ENCODE measurements at places on chromosomes 7 and 10.

GRCh38 chr10:103660364-103661197 is 167.1 kb downstream of the NEURL1 start:
- DNase-seq, result peak; percentile 51

- no peak for DNase-seq
Measured at GRCh38 chr7:38195804-38196595, 18.0 kb downstream of the STARD3NL start.

DNA sequence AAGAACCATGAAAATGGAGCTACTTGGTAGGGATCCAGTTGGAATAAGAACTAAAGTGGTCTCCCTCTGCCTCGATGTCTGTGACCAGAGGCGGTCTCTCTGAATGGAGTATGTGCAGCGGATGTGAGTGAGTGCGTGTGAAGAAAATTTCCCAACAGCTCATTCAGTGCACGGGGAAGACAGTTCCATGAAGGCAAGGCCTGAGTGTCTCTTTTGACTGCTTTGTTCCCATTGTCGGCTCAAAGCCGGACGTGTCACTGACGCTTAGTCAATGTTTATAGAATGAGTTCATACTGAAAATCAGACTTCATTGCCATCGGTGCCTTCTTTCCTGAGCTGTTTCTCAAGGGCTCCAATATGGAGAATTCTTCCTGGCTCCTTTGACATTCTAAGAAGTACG is 55.3 kb upstream of the GRB10 start:
- DNase-seq, result peak; percentile 66

DNA sequence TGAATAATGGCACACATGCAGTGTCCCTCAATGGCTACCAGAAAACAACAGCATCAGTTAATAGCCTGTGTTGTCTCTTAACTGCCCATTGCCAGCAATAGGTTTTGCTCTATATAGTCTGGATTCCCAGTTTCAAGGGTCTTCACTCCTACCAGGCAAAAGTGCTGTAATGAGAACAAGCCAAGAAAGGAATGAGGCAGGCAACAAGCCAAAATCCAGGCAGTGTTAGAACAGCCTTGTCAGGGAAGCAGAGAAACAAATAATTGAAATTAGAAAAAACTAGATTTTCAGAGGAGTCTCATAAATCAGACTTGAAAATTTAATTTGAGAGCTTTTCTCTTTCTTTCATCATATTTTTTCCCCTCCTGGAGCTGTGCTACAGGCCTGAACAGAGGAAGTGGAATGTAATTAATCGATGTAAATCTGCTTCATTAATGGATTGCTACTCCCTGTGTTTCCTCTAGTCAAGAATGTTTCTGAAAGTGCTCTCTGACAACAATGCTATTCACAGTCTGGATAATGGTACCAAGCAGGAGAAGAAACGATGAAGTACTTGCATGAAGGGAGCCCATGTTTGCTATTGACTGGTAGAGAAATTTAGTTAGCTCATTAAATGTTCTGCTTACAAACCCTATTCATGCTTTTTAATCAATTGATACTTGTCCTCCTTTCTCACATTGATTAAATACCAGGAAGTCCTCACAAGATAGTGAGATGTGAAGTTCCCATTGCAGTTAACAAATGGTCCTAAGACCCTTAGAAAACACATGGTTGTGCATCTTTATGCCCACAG is 202.0 kb upstream of the LRRTM3 start:
- DNase-seq, result no peak

GRCh38 chr10:74973741-74974392 is 137.6 kb upstream of the SAMD8 start:
- DNase-seq, result no peak

GRCh38 chr10:91104193-91105041 is 116.0 kb upstream of the PCGF5 start:
- DNase-seq, result no peak

GRCh38 chr10:104040862-104041789 is 44.6 kb downstream of the COL17A1 start:
- DNase-seq, result no peak

- no peak for DNase-seq
Measured at GRCh38 chr10:34228066-34228465, 587.0 kb downstream of the PARD3 start.

DNA sequence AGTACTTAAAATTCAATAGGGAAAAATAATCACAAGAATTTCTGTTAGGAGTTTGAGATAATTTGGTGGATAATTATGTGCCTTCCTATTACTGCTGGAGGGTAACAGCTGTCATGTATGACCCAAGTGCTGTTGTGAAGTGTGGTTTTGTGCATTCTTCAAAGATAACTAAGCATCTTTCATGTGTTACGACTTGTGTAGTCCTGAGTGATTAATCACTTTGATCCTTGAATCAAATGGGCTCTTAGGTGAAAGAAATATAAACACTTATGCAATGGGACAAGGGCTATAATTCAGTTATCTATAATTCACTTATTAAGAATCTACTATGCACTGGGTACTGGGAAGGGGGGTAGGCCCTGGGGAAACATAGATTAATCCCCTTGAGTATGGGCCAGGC is 89.0 kb downstream of the CH25H start:
- no peak for DNase-seq

DNA sequence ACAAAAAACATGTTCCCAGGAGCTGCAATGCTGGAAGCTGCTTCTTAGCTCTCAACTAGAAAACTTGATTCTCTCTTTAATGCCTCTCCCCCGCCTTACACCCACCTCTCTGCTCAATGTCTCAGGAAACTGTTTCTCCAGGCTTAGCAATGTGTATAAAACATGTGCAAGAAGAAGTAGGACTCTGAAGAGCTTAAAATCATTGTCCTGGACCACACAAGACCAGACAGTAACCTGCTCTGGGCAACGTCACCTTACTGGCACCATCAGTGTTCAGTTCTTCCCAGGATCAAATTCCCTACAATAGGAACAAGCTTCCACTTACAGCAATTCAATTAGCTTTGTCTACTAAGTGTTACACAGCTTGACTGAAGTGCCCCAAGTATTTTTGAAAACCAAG is 104.9 kb downstream of the RAPGEF5 start:
- DNase-seq, result no peak

- no peak for DNase-seq
Measured at GRCh38 chr7:30465046-30465810, 13.4 kb downstream of the NOD1 start.

DNA sequence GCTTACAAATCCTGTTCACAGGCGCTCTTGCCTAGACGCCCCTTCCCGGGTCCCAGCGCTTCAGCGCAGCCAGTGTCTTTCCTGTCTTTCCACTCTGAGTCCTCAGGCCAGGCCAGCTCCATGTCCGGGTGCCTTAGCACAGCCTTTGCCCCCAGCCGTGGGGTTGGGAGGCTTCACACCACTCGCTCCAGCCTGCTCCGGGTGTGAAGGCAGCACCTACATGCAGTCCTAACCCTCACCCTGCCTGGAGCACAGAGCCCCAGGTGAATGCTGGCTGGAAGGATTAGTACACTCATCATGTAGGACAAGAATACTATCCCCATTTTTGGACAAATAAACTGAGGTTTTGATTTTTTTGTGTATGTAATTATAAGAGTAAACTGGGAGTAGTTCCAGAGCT is 81.7 kb upstream of the TMEM72 start:
- no peak for DNase-seq

- DNase-seq, result no peak
Measured at GRCh38 chr7:123003539-123004126, 8.1 kb upstream of the TAS2R16 start.

- peak; percentile 14 for DNase-seq
Measured at GRCh38 chr7:20287317-20287716, 43.4 kb upstream of the ITGB8 start.

DNA sequence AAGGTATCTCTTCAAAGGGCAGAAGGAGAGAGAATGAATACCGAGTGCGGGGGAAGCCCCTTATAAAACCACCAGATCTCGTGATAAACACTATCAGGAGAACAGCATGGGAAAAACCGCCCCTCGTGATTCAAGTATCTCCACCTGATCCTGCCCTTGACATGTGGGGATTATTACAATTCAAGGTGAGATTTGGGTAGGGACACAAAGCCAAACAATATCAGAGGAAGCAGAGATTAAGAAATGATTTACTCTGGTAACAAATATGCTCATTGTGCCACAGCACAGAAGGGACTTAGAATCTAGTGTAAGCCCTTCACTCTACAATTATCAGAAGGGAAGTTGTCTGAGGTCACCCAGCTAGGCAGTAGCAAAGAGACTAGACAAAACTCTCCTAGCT is 40.1 kb upstream of the ZNRF2 start:
- no peak for DNase-seq

DNA sequence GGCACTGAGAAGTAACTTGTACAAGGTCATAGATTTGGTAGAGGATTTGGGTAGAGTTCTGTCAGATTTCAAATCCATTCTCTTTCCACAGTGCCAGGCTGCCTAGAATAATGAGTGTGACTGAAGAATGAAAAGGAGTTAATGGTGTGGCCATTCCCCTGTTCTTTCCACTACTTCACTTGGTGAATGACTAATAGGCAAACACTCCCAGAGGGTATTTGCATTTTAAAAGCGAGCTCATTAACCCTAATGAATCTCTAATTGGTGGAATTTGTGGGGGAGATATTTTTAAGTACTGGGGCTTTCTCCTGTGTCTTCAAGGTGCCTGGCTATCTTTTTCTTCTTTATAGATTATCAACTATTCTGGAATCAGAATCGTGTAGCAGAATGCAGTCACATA is 74.8 kb upstream of the RPA3 start:
- no peak for DNase-seq

DNA sequence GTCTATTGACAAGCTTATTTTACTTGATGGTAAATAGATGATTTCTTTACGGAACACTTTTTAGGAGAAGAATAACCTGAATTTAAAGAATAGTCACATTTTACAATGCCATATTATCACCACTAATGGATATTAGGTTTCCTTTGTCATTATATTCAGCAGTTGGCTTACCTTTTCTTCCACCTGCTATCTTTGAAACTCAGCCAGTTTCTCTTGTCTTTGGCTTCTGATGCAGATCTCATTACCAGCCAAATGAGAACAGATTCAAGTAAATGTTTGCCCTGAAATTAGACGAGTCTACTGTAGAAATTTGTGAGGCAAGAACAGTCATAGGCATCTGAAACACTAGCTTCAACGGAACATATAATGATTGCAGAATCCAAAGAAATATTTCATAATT is 85.5 kb upstream of the OIT3 start:
- no peak for DNase-seq

GRCh38 chr7:8938044-8938805 is 504.8 kb downstream of the NXPH1 start:
- no peak for DNase-seq

All from Caki2 (cell line).